CD8-positive, alpha-beta T cell (primary cell): ENCODE measurements at places on chromosomes 5 and 9. TPM values are rescaled to one million over a fixed set of nuclear protein-coding genes. Genes with fewer than 3 reads are reported as not detected.

Gene CATSPER3
- not detected for total RNA-seq

Gene IFNK
- total RNA-seq: not detected

Gene GGTA1
- not detected for total RNA-seq

Gene PCDHGC4
- not detected for total RNA-seq

Gene CDH10
- not detected for total RNA-seq

Gene SMARCA2
- total RNA-seq: 198 TPM

Gene GNA14
- not detected for total RNA-seq

Gene SPATA31C2
- not detected for total RNA-seq

Gene TRIM36
- total RNA-seq: not detected

Gene CDH18
- not detected for total RNA-seq

Gene FXN
- 13.1 TPM for total RNA-seq

Gene BHMT2
- not detected for total RNA-seq

Gene PCDHGA11
- total RNA-seq: not detected
